ENCODE measurements at places on chromosomes 3 and 15. TPM values are rescaled to one million over a fixed set of nuclear protein-coding genes. Genes with fewer than 3 reads are reported as not detected.

- DNase-seq, result no peak
Measured at GRCh38 chr3:110419096-110419495, 652.5 kb upstream of the NECTIN3 start.

DNA sequence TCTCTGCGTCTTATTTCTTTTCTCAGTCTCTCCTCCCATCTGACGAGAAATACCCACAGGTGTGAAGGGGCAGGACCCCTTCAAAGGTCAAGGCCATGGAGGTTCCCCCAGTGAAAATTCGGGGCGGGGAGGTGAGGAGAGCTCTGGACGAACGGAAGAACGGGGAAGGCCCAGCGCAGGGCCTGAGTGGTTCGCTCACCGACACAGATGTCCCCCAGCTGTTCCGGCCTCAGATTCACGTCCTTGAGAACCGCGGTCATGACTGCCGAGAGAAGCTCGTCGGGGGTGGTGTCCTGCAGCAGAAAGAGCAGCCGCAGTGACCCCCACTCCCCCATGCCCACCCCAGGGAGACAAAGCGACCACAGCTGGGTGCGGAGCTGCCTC is 542 bp downstream of the ACAA1 start:
- DNase-seq, result no peak

DNA sequence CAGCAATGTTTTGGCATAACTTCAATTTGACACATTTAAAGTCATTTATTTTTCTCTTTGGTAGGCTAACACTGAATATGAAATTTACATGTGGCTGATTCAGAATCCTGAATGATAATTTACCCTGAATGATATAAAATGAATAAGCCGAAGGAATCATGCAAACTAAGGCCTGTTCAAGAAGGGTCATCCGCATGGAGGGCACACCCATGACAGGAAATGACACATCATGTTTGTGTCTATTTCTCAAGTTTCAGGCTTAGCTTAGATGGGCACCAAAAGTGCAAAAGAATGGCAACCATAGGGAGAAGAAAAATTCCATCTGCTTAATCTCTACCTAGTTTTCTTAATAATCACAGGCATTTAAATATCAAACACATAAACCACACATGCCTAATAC is 141.5 kb downstream of the DUT start:
- no peak for DNase-seq

DNA sequence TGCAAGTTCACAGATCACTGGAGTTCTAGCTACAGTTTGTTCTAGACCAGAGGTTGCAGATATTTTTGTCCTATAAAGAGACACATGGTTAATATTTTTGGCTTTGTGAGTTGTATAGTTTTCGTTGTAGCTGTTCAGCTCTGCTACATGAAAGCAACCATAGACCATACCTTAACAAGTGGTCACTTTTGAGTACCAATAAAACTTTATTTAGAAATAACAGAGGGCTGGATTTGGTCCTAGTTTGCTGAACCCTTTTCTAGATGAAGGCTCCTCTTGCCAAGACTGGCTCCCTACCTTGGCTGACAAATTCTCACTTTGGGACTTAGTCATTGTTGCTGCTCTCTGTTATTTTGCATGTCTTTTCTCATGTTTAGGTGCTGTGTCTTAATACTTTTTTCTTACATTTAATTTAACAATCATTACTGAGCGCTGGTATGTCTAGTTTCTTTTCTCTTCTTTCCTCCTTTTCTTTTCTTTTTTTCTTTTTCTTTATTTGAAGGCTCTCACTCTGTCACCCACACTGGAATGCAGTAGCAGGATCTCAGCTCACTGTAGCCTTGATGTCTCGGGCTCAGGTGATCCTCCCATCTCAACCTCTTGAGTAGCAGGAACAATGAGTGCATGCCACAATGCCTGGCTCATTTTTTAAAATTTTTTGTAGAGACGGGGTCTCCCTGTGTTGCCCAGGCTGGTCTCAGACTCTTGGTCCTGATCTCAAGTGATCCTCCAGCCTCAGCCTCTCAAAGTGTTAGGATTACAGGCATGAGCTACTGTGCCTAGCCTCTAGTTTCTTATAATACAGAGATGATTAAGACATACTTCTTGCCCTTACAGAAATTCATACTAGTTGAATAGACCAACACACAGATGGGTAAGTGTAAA is 227.5 kb downstream of the PTPRG start:
- DNase-seq, result no peak

- no peak for DNase-seq
Measured at GRCh38 chr3:56086355-56086754, 381.9 kb downstream of the ERC2 start.

DNA sequence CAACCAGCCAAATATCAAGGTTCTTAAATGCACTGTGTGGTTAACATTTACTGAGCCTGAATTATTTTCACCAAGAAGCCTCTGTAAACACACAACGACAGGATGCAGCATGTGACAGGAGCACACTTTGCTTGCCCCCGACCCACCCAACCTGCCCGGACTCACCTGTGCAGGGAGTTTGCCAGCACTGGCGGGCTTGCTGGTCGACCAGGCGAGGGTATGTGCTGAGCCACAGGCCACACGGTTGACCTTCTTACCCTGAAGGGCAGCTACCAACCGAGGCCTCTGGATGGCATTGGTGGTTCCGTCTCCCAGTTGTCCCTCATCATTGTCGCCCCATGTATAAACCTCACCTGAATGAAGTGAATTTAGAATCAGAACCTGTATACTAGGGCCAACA is 25.7 kb upstream of the OCA2 start:
- DNase-seq, result no peak

GRCh38 chr15:52658955-52659354 is 20.2 kb downstream of the ATOSA start:
- DNase-seq, result no peak

GRCh38 chr15:84598250-84598649 is 2.6 kb upstream of the ZSCAN2 start:
- no peak for DNase-seq

DNA sequence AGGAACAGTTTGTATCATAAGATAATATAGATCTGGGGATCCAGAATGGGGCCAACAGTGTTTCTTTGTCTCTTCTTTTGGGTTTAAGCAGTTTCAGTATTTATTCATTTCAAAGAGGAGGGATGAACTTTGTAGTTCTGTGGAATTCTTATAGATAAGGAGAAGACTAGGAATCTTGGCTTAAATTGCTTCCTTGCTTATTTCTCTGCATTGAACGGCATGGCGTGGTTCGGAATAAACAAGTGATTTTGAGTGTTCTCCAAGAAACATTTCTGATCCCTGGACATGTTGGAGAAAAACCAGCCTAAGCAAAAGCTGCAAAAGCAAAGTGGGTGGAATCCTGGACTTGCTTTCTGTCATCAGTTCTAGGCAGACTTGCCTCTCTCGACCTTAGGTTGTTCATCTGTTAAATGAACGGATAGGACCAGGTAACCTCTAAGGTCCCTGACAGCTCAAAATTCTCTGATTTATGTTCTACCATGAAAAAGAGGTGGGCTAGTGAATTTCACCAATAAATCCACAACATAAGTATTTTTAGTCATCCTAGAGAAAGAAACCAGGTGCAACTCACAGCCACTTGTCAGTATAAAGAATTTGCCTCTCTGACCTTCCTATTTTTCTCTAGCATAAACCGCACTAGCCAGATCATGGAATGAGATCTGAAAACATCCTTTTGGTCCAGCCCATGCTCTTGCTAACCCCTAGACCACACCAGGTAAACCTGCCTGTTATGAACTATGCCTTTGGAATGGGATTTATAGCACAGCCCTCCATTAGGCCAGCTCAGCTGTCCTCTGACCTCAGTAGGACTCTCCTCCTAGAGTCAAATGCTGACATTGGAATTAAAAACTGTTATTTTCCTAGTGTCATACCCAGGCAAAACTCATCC is 78.8 kb downstream of the CLDN11 start:
- no peak for DNase-seq

DNA sequence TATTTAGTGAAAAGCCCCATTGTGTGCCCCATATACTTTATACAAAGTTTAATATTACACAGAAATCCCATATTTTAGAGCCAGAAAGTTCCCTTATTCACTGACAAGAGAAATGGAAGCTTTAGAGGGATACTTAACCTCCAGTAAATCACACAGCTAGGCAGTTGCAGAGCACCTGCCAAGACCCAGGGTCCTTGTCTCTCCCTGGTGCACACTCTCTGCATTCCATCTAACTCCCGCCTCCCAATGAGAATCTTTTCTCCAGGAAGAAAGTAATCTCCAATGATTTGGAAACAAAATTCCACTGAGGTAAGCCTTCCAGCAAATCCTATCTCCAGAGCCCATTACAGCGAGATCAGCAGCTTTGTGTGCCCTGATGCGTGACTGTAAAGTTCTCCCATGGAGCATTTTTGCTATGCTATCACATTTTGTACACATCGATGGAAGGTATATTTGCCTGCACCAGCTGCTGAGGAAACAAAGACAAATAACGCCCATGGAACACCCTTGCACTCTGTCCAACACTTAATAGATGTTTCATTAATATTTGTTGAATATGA is 41.4 kb downstream of the ULK4 start:
- DNase-seq, result no peak

DNA sequence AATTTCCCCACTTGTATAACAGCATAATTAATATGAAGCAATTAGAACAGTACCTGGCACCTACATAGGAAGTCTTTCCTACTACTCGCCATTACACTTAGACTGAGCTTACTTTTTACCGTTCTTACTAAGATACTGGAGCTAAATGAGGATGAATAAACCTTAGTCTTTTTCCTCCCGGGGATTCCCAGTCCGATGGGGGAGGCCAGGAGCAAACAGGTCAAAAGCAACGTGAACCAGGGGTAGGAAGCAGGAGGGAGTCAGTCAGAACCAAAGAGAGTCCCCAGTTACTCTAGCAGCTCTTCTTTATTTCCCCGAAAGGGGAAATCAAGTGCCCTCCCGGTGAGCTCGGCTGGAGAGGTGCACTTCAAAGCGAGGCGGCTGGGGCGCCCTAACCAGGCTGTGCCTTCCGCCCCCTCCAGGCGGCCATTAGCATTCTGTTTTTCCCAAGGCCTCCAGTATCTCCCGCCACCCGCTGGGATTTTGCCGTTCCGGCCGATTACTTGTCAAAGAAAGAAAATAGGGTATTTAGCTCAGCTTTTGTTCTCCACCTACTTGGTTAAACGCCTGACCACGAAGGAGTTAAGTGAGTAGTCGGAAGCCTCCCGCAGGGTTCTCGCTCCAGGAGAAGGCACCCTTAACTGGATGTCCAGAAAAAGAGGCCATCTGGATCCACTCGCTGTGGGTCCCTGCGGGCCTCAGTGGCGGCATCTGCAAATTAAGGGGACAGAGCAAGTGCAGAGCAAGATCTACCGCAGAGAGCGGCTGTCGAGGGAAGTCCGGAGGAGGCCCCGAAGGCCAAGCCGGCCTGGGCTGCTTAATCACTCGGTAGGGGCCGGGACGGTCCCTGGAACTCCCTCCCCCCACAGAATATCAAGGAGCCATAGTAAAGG is 6.3 kb upstream of the EOMES start:
- no peak for DNase-seq

- no peak for DNase-seq
Measured at GRCh38 chr3:79245284-79246138, 522.3 kb downstream of the ROBO1 start.

- DNase-seq, result no peak
Measured at GRCh38 chr15:93985925-93986324, 245.4 kb upstream of the MCTP2 start.

DNA sequence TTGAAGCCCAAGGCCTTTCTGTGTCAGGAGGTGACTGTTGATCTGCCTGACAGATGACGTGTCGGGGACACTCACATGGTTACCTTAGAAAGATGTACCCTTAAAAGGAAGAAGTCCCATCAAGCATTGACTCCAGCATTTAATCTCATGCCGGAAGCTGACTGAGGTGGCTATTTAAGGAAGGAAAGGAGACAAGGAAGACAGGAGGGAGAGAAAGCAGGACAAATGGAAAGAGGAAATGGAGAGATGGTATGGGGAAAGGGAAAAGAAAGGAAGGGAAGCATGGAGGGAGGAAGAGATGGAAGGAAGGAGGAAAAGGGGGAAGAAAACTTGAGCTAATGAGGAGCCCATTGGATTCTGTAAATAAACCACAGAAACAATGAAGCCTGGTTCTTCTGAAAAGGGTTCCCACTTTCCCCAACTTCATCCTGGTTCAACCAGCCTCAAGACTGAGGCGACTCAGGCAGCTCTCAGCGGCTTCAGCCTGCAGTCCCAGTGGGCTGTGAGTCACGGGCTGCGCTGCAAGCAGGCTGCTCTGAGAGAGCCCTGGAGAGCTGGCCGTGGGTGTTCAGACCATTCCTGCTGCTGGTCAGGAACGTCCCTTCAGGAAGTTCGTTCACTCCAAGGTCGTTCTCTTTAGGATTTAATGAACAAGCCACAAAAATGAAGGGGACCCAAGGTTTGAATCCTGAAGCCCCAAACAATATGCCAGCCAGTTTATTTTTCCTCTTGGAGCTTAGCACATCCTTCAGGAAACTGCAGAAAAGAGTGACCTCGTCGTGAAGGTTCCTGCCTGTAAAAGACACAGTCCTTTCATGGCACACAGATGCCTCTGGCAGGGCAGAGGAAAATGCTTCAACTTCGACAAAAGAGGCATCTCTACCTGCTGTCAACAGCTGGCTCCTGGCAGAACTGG is 69.6 kb upstream of the THBS1 start:
- DNase-seq, result peak; percentile 24

The SEMA6D gene
- 9.8 TPM for total RNA-seq

The TFDP2 gene
- total RNA-seq, result 106 TPM

The SH3GL3 gene
- total RNA-seq, result not detected

The MESP2 gene
- 0.75 TPM for total RNA-seq

The BNC1 gene
- total RNA-seq, result not detected

The ITGA11 gene
- total RNA-seq, result 2.6 TPM

The PPP1R14D gene
- 23.4 TPM for total RNA-seq

The TF gene
- total RNA-seq, result 22.7 TPM
